Kidney (tissue), 22 donors: ENCODE measurements at places on chromosomes 16 and 17. TPM values are rescaled to one million over a fixed set of nuclear protein-coding genes. Genes with fewer than 3 reads are reported as not detected.

The ZG16B gene
- 0.98 TPM for total RNA-seq

GRCh38 chr17:48812001-48812400, 5.0 kb downstream of the TTLL6 start:
- no peak overlapping the region for H3K27ac ChIP-seq
- H3K4me1 ChIP-seq = peaks cover 4% of the 10 kb centered on the region
- H3K4me3 ChIP-seq = no peak overlapping the region
- no peaks in the 10 kb centered on the region for H3K27me3 ChIP-seq
- no peaks in the 10 kb centered on the region for H3K36me3 ChIP-seq

DNA sequence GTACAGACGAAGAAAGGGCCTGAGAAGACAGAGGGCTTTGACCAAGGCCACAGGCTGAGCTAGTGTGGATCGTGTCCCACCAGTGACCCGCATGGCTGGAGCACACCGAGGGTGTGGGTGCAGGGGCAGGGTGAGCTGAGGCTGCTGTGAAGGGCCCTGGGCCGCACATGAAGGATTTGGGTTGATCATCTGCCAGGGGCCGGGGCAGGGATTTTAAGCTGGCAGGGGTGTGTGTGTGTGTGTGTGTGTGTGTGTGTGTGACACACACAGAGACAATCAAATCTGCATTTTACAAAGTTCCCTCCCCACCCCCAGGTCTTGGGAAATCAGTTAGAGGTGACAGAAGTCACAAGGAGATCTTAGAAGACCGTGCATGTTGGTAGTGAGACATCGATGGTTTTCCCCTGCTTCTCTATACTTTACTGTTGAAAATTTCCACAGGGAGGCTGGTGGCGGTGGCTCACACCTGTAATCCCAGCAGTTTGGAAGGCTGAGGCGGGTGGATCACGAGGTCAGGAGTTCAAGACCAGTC, 65.2 kb downstream of the SRCIN1 start:
- H3K4me1 ChIP-seq = no peaks in the 10 kb centered on the region
- no peak for DNase-seq
- H3K27ac ChIP-seq = no peak overlapping the region
- no peaks in the 10 kb centered on the region for H3K27me3 ChIP-seq
- no peak overlapping the region for H3K4me3 ChIP-seq

DNA sequence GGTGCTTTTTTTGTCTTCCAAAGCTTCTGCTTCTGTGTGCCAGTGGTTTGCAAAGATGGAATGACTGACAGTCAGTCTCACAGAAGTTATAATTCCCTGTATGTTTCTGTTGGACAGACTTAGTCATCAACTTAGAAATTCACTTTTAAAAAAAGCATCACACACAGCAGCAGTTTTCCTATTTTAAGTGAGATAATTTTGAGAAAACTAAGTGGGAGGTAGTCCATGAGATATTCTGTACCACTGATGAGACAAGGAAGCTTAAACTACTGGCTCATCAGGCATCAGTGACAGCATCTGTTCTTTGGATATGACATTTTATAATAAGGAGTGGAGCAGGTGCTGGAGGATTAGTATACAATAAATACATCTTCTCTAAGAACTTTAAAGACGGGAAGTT, 20.0 kb downstream of the CNP start:
- H3K27me3 ChIP-seq = no peaks in the 10 kb centered on the region
- peaks cover 24% of the 10 kb centered on the region for H3K36me3 ChIP-seq
- H3K4me1 ChIP-seq = no peaks in the 10 kb centered on the region
- H3K4me3 ChIP-seq = no peak overlapping the region
- no peak for DNase-seq

- H3K4me1 ChIP-seq = no peaks in the 10 kb centered on the region
- DNase-seq = peak; percentile 64
- H3K27ac ChIP-seq = peak overlapping the region; percentile 71
- H3K4me3 ChIP-seq = peak overlapping the region; percentile 70
Measured at GRCh38 chr16:57479976-57480753, 6.1 kb downstream of the DOK4 start.

- no peak for DNase-seq
- no peak overlapping the region for H3K27ac ChIP-seq
Measured at GRCh38 chr17:80328634-80329380, 68.2 kb downstream of the RNF213 start.

GRCh38 chr17:7837408-7838088, 3.5 kb downstream of the KDM6B start:
- peak overlapping the region; percentile 47 for H3K4me3 ChIP-seq
- H3K27me3 ChIP-seq = no peaks in the 10 kb centered on the region
- H3K27ac ChIP-seq = peak overlapping the region; percentile 99
- DNase-seq = no peak
- peaks cover 6% of the 10 kb centered on the region for H3K36me3 ChIP-seq

- no peak overlapping the region for H3K4me3 ChIP-seq
- peaks cover 6% of the 10 kb centered on the region for H3K4me1 ChIP-seq
- no peaks in the 10 kb centered on the region for H3K27me3 ChIP-seq
- H3K27ac ChIP-seq = no peak overlapping the region
Measured at GRCh38 chr16:4601036-4601863, 13.4 kb downstream of the UBALD1 start.

- DNase-seq = peak; percentile 96
- H3K36me3 ChIP-seq = no peaks in the 10 kb centered on the region
- H3K27me3 ChIP-seq = no peaks in the 10 kb centered on the region
- peak overlapping the region; percentile 71 for H3K4me3 ChIP-seq
Measured at GRCh38 chr16:90022209-90023077, 3.2 kb upstream of the DBNDD1 start.

DNA sequence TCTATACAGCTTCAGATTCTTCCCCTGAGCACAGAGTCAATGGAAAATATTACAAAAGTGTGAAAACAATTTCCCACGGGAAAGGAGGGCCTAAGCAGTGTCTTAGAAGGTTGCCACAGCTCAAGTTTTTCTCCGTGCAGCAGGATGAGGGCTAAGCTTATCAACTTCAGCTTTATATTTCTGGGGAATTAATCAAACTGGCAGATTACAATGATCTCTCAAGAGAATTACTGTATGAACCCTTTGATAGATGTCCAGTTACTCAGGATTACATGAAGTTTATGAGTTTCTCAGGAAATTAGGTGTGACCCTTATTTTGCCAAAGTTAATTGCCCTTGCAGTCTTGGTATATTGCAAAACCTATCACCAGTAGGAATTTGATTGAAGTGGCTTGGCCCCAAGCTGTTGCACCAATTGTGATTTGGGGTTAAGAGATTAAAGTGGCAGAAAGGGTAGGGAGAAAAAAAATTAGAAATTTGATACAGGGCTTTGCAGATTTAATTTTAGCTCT, 298.4 kb downstream of the MAP2K6 start:
- peak; percentile 30 for DNase-seq
- no peaks in the 10 kb centered on the region for H3K27me3 ChIP-seq
- no peak overlapping the region for H3K27ac ChIP-seq
- H3K4me3 ChIP-seq = no peak overlapping the region

The KCNJ18 gene
- not detected for total RNA-seq

DNA sequence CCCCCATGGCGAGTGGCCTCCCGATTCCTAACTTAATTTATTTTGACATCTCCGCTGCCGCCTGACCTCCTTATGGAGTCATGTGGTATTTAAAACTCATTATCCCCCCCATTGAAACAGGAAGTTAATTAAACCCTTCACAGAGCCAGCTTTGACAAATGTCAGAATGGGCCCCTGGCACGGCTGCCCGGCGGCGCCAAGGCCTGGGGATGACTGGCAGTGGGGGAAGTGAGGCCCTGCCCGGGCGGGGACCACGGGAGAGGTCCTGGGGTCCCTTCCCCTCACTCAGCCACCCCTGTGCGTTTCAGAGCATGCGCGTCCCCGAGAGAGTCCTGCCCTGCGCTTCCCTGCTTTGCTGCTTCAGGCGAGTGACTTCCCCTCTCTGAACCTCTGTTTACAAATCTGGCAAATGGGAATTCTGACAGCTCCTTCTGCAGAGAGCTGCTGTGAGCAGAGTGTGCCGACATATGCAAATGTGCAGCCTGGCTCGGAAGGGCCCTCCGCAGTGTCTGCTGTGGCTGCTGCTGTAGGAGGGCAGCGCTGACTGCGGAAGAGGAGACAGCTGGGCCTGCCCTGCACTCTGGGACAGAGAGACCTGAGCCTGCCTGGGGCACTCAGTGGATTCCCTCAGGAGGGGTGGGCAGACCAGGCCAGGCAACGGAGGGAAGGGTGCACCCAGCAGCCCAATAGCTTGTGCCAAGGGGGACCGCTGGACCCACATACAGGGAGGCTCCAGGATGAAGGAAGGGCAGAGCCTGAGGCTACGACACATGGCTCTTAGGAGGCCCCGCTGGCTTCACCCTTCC, 4.4 kb upstream of the ZFPM1 start:
- DNase-seq = no peak
- no peak overlapping the region for H3K4me3 ChIP-seq
- no peaks in the 10 kb centered on the region for H3K27me3 ChIP-seq
- no peak overlapping the region for H3K27ac ChIP-seq
- no peaks in the 10 kb centered on the region for H3K36me3 ChIP-seq

The TMEM186 gene
- 11.0 TPM for total RNA-seq

DNA sequence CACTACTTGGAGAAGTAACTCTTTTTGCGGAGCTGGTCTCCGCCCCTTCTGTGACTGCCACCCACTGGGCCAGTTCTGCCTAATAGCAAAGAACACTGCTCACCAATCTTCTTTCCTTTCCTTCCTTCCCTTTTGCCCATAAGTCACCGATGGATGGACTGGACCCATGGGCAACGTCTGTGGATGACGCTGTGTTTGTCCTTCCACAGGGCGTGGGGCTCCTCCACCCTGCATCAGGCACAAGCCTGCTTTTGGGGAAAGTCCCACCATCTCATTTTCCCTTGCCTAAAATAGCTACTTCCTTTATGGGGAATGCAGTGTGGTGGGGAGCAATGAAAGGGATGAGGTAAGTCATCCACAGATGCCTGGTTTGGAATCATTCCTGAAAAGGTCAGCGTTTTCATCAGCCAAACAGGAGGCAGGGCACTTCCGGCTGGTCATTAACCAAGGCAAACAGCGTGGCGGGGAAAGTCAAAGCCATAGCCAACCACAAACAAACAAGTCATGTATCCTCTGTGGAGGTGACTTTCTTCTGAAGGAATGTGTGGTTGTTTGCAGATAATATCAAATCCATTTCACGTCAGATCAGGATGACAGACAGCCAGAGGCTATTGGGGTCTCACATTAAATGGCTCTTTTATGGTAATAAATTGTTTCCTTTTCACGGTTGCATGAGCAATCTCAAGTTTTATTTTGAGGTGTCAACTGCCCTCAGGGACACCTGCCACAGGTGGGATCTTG, 30.7 kb upstream of the MED9 start:
- DNase-seq = peak; percentile 55
- peak overlapping the region; percentile 78 for H3K27ac ChIP-seq
- no peaks in the 10 kb centered on the region for H3K27me3 ChIP-seq
- H3K4me3 ChIP-seq = no peak overlapping the region
- no peaks in the 10 kb centered on the region for H3K4me1 ChIP-seq

DNA sequence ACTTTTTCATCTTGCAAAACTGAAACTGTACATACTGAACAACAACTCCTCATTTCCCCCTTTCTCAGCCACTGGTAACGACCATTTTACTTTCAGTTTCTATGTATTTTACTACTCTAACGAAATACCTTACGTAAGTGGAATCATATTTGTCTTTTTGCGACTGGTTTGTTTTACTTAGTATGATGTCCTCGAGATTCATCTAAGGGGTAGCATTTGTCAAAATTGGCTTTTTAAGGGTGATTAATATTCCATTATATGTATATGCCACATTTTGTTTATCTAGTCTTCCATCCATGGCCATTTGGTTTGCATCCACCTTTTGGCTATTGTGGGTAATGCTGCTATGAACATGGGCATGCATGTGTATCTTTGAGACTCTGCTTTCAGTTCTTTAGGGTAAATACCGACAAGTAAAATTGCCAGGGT, 10.4 kb downstream of the KPNB1 start:
- peaks cover 42% of the 10 kb centered on the region for H3K36me3 ChIP-seq
- no peak overlapping the region for H3K27ac ChIP-seq
- H3K4me1 ChIP-seq = no peaks in the 10 kb centered on the region
- DNase-seq = no peak
- H3K4me3 ChIP-seq = peak overlapping the region; percentile 8

GRCh38 chr16:85613604-85614337, 649 bp downstream of the GSE1 start:
- H3K36me3 ChIP-seq = no peaks in the 10 kb centered on the region
- no peak overlapping the region for H3K4me3 ChIP-seq
- peak; percentile 90 for DNase-seq
- H3K27ac ChIP-seq = peak overlapping the region; percentile 96

DNA sequence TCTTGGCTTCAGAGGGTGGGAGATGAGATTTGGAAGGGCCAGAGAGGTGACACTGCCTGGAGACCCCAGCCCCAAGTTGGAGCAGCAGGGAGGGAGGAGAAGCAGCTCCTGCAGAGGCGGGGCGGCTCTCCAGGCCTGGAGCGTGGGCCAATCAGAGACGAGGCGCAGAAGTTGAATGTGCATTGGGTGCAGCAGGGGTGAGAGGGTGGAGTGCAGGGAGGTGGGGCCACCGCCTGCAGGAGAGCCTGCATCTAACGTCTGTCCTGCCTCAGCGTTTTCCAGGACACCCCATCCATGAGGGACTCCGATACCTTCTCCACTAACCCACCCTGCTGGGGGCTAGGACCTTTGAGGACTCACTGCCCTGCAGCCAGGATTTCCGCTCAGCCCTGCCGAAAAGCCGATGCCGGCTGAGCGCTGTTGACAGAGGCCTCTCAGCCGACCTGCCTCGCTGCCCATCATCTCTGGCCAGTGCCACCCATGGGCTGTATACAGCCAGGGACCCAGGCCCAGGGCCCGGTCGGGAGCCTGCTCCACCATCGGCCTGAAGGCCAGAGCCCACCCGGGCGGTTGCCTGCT, 146.2 kb downstream of the ENGASE start:
- peaks cover 9% of the 10 kb centered on the region for H3K27me3 ChIP-seq
- no peaks in the 10 kb centered on the region for H3K4me1 ChIP-seq
- H3K4me3 ChIP-seq = no peak overlapping the region
- H3K36me3 ChIP-seq = no peaks in the 10 kb centered on the region

DNA sequence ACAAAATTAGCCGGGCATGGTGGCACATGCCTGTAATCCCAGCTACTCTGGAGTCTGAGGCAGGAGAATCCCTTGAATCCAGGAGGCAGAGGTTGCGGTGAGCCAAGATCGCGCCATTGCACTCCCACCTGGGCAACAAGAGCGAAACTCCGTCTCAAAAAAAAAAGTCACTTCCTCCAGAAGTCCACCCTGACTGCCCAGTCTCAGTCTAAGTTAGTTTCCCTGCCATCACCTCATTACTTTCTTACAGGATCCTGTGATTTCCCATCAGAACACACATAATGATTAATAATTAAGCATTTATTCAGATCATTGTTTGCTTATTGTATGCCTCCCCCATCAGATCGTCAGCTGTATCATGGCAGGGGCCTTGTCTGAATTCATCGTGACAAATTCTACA, 31.6 kb downstream of the ABCC3 start:
- DNase-seq = no peak
- no peaks in the 10 kb centered on the region for H3K27me3 ChIP-seq
- peaks cover 19% of the 10 kb centered on the region for H3K4me1 ChIP-seq
